Activated naive CD4-positive, alpha-beta T cell (primary cell): ENCODE measurements at places on chromosomes 12 and 14.

DNA sequence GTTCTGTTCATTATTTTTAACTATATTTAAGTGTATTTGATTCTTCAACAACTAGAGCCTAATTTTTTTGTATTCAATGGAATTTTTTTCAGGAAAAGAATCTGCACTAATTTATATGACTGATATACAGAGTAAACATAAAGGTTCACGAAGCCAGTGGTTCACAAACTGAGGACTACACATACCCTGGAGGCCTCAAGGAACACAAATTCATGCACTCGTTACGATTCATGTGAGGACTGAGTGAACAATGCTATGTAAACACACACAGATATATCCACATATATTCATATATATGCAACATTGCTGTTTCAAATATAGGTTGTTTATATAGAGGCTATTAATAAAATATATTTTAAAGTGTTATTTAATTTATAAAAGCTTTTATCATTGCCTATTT, 137.8 kb downstream of the PHLDA1 start:
- no peak for DNase-seq

- no peak for DNase-seq
Measured at GRCh38 chr12:13218641-13219040, 22.1 kb downstream of the EMP1 start.

DNA sequence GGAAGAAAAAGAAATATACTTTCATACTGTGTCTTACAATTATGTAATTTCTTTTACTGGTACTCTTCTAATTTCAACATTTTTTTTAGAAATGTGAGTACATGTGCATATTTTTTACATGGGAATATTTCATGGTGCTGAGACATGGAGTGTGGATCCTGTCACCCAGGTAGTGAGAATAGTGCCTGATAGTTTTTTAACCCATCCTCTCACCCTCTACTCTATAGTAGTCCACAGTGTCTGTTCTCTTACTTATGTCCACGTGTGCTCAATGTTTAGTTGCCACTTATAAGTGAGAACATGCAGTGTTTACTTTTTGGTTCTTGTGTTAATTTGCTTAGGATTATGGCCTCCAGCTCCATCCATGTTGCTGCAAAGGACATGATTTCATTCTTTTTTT, 548.8 kb downstream of the AACS start:
- DNase-seq: no peak

DNA sequence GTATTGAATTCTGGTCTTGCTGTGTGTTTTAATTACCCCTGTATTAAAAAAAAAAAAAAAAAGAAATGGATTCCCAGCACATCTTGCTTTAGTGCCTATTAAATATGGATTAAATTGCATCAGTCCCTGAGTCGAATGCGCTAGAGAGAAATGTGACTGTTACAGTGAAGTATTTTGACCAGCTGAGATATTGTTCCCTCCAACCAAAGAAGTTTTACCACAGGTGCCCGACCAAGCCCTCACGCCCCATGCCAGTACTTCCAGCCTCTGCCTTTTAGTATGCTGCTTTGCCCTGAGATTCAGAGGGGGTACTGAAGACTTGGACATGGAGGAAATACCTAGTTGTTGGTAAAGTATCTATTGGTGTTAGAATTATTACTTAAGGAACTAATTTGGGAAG, 159.7 kb downstream of the TTLL5 start:
- no peak for DNase-seq

GRCh38 chr14:70916300-70916699, 9.0 kb downstream of the PCNX1 start:
- DNase-seq: no peak

GRCh38 chr14:59627011-59627520, 50.5 kb upstream of the CCDC175 start:
- no peak for DNase-seq

- no peak for DNase-seq
Measured at GRCh38 chr14:36207500-36207899, 31.0 kb upstream of the PTCSC3 start.

DNA sequence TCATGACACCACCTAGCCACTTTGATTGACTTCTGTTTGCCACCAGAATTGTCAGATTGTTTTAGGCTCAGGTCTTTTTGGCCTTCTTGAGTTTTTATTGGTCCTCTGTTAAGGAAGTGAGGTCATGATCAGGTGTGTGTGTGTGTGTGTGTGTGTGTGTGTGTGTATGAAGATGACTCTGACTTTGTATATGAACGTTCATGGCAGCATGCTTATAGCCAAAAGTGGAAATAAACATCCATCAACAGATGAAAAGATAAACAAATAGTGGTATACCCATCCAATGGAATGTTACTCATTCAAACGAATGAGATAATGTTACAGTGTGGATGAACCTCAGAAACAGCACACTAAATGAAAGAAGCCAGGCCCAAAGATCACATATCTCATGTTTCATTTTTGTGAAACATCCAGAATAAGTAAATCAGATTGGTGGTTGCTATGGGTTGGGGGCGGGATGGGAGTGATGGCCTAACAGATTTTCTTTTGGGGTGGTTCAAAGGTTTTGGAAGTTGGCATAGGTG, 258.6 kb downstream of the KTN1 start:
- no peak for DNase-seq

DNA sequence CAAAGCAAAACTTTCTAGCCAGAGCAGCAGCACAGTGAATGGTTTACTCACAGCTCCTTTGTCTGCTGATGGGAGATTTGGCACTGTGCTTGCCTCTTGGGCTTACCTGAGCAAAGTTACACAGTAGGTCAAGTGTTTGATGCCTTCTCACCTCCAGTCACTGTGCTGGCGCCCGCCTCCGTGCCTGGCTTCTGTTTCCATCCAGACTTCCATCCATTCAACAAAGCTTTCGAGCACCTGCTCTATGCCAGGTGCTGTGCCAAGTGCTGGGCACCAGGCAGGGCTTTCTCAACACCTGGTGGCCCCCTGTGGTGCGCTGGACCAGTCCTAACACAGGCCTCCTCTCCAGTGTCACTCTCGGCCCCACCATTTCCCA, 199.2 kb upstream of the EEA1 start:
- no peak for DNase-seq

DNA sequence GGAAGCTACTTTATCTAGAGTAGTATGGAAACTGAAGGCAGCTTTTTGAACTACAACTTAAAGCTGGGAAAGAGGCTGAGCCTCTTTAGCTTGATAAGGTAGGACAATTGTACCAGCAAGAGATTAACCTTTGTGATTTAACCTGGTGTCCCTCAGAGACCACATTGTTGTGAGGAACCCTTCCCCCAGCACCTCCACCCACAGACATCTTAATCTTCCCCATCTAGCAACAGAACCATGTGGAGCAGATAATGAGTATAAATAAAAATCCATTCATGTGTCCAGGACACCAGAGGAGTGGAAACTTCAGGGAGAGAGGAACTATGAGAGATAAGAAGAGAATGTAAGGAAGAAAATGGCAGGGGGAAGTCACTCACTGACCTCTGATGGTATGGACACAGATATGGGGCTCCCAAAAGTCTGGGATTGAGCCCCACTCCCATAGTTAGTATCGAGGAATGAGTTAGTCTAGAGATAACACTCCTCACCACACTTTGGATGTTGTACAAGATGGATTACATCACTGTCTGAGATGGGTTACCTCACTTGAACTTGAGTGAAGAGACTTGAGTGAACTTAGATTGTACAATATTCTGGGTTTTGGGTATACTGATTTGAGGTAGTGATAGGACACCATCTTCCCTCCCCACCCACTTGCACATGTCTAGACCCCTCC, 33.9 kb upstream of the SLC38A2 start:
- no peak for DNase-seq

GRCh38 chr14:54814076-54814475, 88.5 kb downstream of the GCH1 start:
- DNase-seq: no peak

GRCh38 chr14:39374851-39375250, 57.4 kb downstream of the FBXO33 start:
- no peak for DNase-seq

- peak; percentile 54 for DNase-seq
Measured at GRCh38 chr12:94262228-94263010, 114.0 kb downstream of the PLXNC1 start.

DNA sequence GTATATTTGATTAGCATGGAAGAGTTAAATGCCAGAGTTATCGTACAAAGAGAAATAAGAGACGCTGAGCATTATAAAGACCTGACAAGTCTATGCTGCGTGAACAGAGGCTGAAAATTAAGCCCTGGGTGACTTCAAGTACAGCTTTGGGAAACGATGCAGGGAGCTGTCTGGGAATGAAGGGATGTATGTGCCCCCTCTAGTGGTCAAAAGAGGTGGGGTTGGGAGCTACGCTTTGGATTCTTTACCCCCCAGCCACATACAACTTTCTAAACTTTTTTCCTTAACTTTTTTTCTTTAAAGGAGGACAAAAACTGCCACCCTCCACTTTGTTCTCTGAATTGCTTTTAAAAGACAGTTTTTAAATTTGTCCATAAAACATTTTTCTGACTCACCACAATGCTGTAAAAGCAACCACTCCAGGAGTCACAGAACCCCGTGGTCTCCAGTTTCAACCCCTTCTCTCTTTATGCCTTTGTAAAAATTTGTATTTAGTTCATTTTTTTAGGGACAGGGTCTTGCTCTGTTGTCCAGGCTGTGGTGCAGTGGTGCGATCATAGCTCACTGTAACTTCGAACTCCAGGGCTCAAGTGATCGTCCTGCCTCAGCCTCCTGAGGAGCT, 59.4 kb downstream of the ZNF664 start:
- no peak for DNase-seq

GRCh38 chr12:62259631-62259992, 592 bp upstream of the USP15 start:
- DNase-seq: no peak

DNA sequence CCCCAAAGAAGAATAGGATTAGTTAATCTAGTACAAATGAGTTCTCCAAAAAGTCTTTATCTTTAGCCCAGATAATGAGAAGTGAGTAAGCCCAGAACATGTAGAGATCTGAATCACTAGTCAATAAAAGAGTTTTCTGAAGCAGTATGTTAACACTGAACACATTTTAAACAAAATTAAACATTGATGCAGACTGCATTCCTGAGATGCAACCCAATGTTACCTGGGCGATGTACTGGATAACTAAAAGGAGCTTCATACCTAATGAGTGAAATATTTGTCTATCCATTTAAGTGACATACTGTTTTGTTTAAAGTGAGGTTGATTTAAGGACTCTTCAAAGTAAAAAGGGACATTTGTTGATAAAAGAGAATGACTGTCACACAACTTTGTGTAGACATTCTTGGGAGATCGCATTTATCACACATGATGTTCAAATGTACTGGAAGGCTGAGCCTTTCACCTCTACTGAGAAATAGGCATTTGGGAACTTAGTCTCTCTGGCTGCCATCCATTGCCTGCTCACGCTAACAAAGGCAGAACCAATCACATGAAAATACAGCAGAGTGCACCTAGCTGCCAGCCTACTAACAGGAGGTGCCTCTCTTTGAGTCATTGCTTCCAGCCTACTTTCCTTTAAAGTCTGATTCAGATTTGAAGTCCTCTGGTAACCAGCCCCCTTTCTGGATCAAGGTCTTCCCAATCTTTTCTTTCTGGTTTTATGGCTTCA, 287.7 kb downstream of the BTG1 start:
- DNase-seq: no peak

GRCh38 chr12:29731591-29731990, 52.2 kb downstream of the TMTC1 start:
- DNase-seq: no peak

DNA sequence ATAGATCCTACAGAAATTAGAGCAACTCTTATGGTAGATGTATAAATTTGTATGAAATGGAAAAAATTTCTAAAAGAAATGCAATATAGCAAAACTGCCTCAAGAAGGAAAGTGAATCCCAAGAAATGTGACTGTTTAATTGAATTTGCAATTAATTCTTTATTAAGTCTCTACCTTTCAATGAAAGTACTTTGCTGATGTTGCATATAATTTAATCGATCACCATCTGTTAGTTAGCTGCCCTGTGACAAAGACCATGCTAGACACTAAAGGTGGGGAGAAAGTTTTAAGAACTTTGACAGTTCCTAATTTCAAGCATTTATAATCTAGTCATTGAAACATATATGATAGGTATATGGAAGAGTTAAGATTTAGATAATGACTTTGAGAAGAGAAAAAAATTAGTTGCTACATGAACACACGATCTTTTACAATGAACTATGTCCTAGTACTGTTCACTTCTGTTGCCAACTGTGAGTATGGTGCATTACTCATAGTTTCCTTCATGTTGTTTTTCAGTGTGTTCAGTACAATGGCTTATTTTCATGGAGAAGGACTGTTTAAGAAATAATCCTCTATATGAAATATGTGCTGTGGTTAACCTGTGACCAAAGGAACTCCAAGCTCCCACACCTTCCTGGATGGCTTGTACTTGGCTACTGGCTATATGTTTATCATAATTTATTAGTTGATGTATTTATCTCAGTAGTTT, 128.4 kb downstream of the METTL25 start:
- no peak for DNase-seq

DNA sequence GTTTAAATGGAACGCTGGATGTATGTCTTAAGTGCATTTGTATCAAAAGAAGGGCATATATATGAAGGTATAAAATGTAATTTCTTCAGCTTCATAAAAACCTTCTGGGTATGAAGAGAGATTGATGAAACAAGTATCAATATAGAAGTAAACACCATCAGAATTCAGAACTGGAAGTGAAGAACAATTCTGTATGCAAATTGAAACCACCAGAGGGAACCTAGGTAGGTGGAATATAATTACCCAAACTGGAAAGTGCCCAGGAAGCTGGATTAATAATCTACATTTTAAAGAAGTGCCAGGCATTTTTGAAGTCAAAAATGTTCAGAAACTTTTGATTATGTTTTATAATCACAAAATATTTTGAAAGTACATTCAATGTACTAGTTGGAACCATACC, 336.2 kb upstream of the GARIN6 start:
- DNase-seq: no peak

- DNase-seq: no peak
Measured at GRCh38 chr12:124162151-124163110, 132.5 kb upstream of the RFLNA start.

DNA sequence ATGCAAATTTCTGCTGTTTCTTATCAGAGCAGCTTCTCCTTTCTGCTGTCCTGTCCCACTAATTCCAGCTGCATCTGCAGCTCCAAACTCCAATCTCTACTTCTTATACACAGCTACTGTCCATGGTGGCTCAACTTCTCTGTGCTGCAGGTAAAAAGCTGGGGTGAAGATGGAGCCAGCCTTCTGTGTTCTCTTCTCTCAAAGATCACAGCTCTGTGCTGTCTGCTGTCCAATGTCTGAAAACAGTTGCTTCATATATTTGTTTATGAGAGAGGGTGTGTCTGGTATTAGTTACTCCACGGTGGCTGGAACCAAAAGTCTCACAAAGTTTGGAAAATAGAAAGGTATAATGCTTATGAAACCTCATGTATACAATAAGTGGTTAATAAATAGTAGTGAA, 445.8 kb upstream of the TBX3 start:
- DNase-seq: no peak
